ENCODE measurements at places on chromosomes 16 and 17.

- DNase-seq = no peak
These were observed 308.7 kb downstream of the SEC14L1 start for GRCh38 chr17:77449373-77449907.

- no peak for DNase-seq
These were observed 14.2 kb downstream of the CX3CL1 start for GRCh38 chr16:57386381-57386951.

DNA sequence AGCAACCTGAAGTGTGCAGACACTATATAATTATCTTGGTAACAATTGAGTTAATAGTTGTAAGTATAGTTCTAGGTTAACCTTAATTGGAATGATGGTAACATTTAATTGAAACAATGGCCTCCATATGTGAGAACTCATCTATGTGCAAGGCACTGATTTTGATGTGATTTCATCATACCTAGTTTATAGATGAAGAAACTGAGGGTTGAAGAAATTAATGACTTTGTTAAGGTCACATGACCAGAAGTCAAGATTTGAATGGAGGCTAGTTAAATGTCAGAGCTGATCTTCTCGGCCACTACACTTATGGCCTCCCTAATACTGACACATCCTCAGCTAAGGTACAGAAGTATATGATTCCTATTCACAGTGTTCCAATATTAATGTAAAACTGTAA, 128.2 kb upstream of the PSMD7 start:
- DNase-seq = no peak

- no peak for DNase-seq
These were observed 14.5 kb upstream of the RASD1 start for GRCh38 chr17:17510456-17511292.

DNA sequence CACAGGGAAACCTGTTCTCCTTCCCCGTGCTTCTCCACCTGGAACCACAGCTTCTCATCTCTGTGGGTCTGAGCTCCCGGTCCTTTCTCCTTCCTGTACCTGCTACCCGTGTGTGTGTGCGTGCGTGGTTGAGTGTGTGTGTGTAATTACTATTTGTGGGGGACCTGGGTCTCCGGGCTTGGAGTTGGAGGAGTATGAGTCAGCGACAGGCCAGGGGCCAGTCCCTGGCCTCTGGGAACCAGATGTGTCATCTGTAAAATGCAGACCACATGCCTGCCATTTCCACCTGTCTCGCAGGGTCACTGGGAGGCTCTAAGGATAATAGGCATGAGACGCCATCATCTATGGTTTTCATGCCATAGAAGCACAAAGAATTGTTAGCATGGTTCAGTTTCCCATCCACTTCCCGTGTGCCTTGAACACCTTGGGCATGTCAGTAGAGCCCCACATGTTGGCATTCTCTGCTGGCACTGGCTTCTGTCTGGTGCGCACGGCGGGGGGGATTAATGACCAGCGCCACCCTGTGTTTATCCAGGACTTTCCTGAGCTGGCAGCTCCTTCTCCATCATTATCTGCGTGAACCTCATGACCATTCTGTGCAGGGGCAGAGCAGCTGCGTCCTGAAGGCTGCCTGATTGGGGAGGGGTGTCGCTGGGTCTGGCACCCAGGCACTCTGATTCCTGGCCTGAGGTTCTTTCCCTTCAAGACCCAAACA, 1.5 kb downstream of the ZNF205 start:
- DNase-seq = no peak
